8988T (cell line): ENCODE measurements at places on chromosomes 11 and 22.

DNA sequence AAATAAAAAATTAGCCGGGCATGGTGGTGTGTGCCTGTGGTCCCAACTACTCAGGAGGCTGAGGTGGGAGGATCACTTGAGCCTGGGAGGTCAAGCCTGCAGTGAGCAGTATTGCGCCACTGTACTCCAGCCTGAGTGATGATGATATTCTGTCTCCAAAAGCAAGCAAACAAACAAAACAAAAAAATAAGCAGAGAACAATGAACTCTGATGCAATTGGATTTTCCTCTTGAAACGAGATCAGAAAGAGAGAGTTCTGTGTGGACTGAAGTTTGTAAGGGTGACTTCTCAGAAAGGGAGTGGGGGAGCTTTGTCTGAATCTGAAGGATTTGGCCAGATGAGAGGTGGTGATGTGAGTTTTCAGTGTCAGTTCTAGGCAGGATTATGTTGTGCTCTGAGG is 6.0 kb upstream of the TMEM123 start:
- DNase-seq, result no peak

DNA sequence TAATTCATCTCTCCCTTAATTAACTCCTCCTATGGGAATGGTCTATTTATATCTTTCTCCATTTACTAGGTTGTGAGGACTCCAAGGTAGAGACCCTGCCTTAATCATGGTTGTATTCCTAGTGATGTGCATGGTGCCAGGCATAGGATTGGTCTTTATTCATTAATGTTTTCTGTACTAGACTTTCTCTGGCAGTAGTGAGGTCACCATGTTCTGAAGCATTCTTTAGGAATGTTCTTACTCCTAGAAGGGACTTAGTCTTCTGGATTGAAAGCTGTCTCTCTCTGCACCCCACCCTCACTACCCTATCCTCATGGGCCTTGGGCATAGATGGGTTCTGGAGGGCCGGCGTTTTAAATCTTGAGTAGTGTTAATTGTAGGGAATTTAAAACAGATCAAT is 10.6 kb upstream of the INSC start:
- no peak for DNase-seq

DNA sequence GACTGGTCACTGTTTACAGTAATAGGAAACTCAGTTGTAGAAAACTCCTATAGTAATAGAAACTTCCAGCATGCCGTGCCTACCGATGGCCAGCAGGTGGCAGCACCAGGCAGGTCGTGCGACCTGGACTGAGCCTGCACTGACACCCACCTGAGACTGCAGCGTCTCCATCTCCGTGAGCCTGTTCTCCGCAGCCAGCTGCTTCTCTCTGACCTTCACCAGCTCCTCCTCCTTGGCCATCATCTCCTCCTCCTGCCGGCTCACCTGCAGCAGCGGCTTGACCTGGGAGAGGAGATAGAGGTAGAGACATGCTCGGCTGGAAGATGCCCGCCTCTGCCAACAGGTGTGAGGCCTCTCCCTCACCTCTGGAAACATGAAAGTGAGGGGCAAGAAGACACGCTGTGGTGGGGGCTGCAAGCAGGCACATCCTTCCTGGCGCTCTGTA is 48.5 kb downstream of the APOL1 start:
- no peak for DNase-seq

DNA sequence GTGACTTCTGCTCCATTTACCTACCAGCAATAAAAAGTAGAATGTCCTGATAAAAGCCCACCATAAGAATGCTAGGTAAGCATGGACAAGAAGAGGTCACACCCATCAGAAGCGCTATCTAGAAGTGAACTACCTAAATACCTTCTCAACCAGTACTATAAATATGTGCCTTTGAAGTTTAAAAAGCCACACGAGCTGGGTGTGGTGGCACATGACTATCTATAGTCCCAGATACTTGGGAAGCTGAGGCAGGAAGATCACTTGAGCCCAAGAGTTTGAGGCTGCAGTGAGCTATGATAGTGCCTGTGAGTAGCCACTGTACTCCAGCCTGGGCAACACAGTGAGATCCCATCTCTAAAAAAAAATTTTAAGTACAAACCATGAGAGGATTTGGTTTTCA is 66.7 kb downstream of the PACSIN2 start:
- DNase-seq, result no peak

GRCh38 chr11:104061853-104062521 is 25.5 kb downstream of the DDI1 start:
- DNase-seq, result no peak

GRCh38 chr11:96222102-96222501 is 120.9 kb downstream of the MAML2 start:
- no peak for DNase-seq

DNA sequence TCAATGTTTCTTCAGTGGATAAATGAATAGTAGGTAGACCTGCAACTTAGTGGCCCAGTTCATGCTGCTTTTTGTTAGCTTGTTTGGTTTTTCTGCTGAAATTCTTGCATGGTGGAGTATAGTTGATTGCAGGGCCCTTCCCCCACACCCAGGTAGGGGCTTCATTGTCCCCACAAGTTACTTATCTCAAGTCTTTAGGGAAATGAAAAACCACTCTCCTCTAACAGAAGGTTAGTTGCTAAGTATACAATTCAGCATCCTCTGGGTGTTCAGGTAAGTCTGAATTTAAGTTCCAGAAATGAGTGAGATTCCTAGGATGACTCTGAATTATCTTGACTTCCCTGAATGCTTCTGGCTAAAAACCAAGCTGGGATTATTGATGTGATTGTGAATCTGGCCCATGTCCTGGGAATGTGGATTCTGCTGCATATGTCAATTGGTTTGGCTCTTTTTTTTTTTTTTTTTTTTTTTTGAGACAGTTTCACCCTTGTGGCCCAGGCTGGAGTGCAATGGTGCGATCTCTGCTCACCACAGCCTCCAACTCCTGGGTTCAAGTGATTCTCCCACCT is 40.3 kb downstream of the BCL2L13 start:
- no peak for DNase-seq

DNA sequence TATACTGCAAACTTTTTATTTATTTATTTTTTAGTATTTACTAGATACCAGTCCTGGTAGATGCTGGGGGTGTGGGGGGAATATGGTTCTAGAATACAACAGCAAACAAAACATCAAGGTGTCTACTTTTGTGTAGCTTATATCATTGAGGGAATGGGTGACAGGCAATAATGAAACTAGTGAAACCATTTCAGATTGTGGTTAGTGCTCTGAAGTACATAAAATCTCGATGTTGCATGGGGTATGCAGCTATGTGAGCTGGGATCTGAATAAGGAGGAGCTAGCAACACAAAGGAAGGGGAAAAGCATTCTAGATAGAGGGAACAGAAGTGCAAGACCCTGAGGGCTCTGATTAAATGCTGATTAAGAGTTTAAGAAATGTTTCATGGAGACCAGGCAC is 103.5 kb downstream of the WT1 start:
- no peak for DNase-seq

DNA sequence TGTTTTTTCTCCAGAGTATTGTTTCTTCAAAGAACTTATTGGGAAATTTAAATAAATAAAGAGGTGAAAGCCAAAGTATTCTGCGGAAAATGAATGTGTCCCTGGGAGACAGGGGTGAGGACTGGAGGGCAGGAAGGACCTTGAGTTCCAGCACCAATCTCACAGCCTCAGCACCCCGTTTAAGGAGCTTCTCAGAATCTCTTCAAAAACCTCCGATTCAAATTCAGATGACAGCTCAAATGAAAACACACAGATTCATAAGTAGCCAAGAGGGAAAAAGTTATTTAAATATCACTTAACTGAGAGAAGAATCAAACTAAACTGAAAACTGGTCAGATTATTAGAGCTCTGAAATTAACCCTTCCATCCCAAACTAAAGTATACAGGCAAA is 12.5 kb downstream of the MTMR2 start:
- DNase-seq, result no peak

GRCh38 chr22:48356731-48357130 is 1470.9 kb downstream of the BRD1 start:
- DNase-seq, result no peak

- no peak for DNase-seq
Measured at GRCh38 chr11:116994195-116994594, 104.0 kb downstream of the SIK3 start.

DNA sequence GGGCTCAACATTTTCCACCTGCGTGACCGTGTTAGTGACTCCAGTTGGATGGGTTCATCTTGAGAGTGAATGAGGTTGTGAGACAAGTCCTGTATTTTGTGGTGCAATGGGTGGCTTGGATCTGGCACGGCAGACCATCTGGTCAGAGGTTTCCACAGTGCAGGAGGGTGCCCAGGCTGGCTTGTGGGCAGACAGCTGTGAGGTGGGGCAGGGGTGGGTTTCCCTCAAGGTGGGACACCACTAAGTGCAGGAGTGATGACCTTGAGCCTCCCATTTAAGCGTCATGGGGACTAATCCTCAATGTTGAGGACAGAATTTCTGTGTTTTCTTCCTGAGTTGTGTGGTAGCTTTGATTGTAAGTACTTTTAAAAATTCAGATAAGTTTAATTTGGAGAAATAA is 220.6 kb downstream of the TBC1D22A start:
- DNase-seq, result no peak

- peak; percentile 92 for DNase-seq
Measured at GRCh38 chr22:20079745-20080444, at the start of gene DGCR8. TSS of gene DGCR8 (plus strand) at chr22:20080241. CDS start at chr22:20085964, 5,723 bp downstream.

DNA sequence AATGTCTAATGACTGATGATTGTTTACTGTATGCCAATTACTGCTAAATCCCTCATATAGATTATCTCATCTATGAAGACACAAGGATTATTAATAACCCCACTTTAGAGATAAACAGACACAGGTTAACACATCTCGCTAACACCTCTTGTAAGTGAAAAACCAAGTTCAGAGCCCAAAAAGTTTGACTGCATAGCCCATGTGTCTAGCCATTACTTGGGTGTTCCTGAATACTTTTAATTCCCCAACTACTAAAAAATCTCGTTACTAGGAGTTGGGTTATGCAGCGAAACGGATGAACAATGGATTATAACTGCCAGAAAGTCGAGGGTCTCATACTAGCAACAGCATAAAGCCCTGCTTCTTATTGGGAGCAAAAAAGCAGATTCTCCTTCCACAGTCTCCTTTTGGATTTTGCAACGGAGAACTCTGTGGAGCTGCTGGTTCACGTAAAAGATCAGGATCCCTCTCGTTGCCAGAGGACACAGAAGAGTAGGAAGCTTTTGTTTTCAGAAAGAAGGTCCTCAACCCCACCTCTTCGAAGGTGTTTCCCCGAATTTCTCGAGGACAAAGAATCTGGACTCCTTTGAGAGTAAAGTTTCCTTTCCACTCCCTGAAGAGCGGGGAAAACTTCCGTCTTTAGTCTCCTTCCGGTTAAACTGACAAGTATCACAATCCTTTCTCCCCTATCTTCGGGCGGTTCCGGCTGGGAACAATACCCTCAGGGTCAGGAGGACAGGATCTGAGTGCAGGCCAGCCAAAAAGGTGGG is 979 bp downstream of the ZBED5 start:
- DNase-seq, result no peak

DNA sequence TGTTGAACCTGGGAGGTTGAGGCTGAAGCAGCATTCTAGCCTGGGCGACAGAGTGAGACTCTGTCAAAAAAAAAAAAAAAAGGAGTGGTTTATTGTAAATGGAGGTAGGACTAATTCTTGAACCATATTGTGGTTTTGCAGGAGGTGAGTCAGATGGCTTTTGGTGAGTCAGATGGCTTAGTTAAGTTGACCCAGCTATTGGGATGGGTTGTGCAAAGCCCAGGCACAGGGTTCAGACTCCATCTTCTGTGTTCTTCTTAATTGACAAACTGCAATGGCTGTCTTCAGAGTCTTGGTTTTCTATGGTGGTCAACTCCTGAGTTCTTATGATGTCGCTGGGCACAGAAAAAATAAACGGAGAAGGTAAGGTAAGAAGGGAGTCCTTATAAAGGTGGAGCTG is 182.7 kb downstream of the ADAMTS15 start:
- DNase-seq, result no peak

- DNase-seq, result no peak
Measured at GRCh38 chr11:110960167-110960566, 247.9 kb upstream of the ARHGAP20 start.

- DNase-seq, result no peak
Measured at GRCh38 chr11:57626895-57627294, 22.8 kb downstream of the YPEL4 start.

DNA sequence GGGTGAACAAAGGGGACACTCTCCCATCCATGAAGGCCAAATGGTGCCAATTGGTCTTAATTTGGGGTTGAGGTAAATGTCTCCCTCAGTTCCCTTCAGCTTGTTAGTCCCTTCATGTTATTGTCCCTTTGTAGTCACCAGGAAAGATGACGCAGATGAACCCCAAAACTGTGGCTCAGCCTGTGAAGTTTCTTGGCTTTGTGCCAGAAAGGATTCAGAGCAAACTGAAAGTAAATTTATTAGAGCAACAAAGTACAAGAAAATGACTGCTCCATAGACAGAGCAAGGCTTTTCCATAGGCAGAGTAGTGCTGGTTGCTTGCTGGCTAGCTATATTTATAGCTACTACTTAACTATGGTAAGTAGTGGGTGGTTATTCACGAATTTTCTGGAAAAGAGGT is 16.7 kb downstream of the OR4C3 start:
- DNase-seq, result no peak

- no peak for DNase-seq
Measured at GRCh38 chr22:28773461-28773867, 969 bp downstream of the CCDC117 start.

GRCh38 chr22:45226503-45227186 is 14.0 kb downstream of the KIAA0930 start:
- no peak for DNase-seq

DNA sequence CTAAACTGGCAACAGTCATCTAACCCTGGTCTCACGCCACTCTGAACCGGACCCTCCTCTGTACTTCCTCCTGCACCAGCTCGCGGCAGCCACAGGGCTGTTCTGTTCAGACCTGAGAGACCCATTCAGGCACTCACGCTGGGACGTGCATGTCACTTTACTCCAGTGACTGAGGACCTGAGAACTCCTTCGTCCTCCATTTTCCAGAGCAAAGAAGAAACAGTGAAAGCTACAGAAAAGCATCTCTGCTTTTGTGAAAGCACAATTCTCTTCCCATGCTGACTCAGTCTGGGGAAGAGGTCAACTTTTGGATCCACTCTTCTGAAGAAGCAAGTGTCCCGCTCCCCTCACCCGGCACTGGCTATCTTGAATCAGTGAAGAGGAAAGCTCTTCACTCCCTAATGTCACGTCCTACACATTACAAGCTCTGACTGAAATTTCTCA is 24.5 kb downstream of the PISD start:
- no peak for DNase-seq

- DNase-seq, result no peak
Measured at GRCh38 chr11:120136356-120136755, 1.6 kb downstream of the TRIM29 start.

DNA sequence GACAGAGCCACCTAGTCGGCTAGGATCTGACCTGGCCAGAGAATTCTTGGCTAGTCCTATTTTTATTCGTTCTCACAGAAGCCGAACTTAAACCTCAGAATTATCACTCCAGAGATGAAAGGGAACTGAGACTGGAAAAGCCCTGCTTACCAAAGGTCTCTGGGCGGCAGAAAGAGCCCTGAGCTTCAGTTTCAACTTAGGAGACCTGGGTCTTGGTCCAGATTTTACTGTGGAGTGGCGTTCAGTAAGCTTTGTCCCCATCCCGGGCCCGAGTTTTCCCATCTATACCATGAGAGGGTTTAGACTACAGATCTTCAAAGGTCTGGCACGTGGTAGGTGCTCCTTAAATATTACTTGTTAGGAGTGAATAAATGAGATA is 516 bp downstream of the NEU3 start:
- DNase-seq, result no peak

- no peak for DNase-seq
Measured at GRCh38 chr11:107184986-107185385, 166.7 kb upstream of the GUCY1A2 start.

- DNase-seq, result no peak
Measured at GRCh38 chr11:34575261-34575660, 45.6 kb upstream of the EHF start.

- no peak for DNase-seq
Measured at GRCh38 chr11:111097191-111097590, 148.3 kb upstream of the POU2AF2 start.
